ENCODE measurements at places on chromosomes 4 and X. TPM values are rescaled to one million over a fixed set of nuclear protein-coding genes. Genes with fewer than 3 reads are reported as not detected.

The LRP2BP gene
- total RNA-seq = 1.5 TPM

- peaks cover 6% of the 10 kb centered on the region for H3K4me1 ChIP-seq
- no peak for DNase-seq
- no peak overlapping the region for H3K4me3 ChIP-seq
- H3K36me3 ChIP-seq = no peaks in the 10 kb centered on the region
- no peaks in the 10 kb centered on the region for H3K27me3 ChIP-seq
Measured at GRCh38 chr4:186946136-186946535, 222.5 kb upstream of the FAT1 start.

DNA sequence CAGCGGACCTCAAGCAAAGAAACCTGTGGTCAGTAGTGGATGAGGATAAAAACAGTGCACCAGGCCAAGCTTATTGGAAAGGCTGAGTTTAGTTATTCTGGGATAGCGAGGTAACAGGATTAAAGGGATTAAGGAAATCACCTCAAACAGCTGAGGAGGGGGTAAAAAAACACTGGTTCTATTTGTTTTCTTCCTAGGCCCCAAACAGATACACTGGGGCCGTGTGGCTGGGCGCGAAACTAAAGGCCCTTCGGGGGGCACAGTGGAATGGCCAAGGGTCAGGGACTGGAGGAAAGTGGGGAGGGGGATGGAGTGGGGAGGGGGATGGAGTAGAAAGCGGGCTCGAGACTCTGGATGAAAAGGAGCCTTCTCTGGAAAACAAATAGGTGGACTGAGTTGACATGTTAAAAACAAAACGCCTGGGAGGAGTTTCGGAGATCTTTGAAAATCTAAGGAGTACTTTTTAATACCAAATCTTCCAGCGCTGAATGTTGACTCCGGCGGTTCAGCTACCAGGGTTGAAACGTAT is 2.9 kb downstream of the SOX3 start:
- H3K36me3 ChIP-seq = no peaks in the 10 kb centered on the region
- no peak for DNase-seq
- peaks cover 47% of the 10 kb centered on the region for H3K27me3 ChIP-seq
- H3K4me1 ChIP-seq = no peaks in the 10 kb centered on the region

The TMEM35A gene
- 1.5 TPM for total RNA-seq

GRCh38 chr4:5615496-5616075 is 92.8 kb downstream of the EVC2 start:
- peaks cover 67% of the 10 kb centered on the region for H3K36me3 ChIP-seq
- H3K27me3 ChIP-seq = no peaks in the 10 kb centered on the region
- no peak for DNase-seq
- no peak overlapping the region for H3K4me3 ChIP-seq

The BST1 gene
- total RNA-seq = 17.8 TPM

DNA sequence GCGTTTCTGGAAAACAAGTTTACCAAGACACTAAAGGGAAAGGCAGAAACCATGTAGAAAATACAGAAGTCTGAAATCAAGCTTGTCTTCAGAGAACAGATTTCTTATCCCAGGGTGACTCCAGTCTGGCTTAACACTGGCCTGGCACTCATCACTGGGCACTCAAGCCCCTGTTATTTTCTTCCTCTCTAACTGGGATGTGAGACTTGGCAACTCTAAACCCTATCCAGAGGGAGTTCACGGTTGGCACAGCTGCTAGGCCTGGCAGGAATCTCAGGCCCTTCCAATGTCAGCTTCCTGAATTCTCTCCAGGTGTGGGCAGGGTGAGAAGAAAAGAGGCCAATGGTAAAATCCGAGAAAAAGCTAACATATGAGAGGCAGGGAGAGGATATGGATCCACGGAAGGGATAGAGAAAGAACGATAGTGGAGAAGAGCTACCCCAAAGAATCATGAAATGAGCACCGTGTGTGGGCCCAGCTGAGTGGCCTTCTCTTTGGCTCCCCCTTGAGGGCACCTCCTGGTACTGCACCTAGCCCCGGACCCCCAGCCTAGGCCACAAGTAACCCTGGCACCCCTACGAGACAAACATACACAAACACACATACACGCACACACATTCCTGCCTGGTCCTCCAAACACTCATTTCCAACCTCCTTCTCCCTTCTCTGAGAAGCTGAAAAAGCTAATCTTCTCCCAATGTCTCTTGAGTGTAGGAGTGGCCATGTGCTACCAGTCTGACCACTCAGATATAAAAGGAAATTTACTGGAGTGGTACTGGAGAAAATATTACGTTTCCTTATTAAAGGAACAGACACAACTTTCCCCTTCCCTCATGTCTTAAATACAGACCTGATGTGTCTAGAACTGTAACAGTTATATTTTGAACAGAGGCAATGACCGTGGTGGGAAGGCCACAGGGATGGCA is 16.6 kb upstream of the PTCHD1 start:
- H3K27me3 ChIP-seq = no peaks in the 10 kb centered on the region
- no peak overlapping the region for H3K4me3 ChIP-seq
- DNase-seq = no peak

- H3K27me3 ChIP-seq = peaks cover 52% of the 10 kb centered on the region
- peak overlapping the region; percentile 56 for H3K27ac ChIP-seq
- H3K36me3 ChIP-seq = no peaks in the 10 kb centered on the region
- peaks cover 10% of the 10 kb centered on the region for H3K4me1 ChIP-seq
- peak overlapping the region; percentile 63 for H3K4me3 ChIP-seq
- peak; percentile 48 for DNase-seq
Measured at GRCh38 chr4:20252656-20253282, 1.1 kb downstream of the SLIT2 start.

The LAMP2 gene
- total RNA-seq = 156 TPM

GRCh38 chr4:86822136-86822535 is 27.0 kb downstream of the SLC10A6 start:
- no peak overlapping the region for H3K4me3 ChIP-seq
- no peaks in the 10 kb centered on the region for H3K36me3 ChIP-seq
- no peak for DNase-seq
- no peaks in the 10 kb centered on the region for H3K4me1 ChIP-seq

- peak; percentile 75 for DNase-seq
- H3K4me3 ChIP-seq = no peak overlapping the region
- no peaks in the 10 kb centered on the region for H3K36me3 ChIP-seq
- peaks cover 6% of the 10 kb centered on the region for H3K4me1 ChIP-seq
Measured at GRCh38 chr4:52911684-52912294, 49.7 kb downstream of the RASL11B start.

The AR gene
- total RNA-seq = 5.0 TPM

DNA sequence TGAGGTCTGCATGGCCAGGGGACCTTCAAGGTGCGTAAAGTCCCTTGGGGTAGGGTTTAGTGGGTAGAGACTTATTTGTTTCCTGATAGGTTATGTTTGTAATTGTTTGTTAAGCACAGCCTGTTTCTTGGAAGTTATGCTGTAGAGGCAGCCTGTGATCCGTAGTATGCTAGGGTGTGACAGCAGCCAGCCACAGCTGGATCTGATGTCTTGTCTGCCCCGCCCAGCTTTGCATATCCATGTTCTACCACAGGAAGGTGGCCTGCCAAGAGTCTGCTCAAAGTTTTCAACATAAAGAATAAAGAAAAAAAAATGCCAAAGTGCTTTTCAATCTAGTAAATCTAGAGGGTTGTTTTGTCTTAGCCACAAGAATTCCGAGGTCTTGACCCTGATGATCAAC is 19.1 kb upstream of the PRRG3 start:
- no peak overlapping the region for H3K4me3 ChIP-seq
- H3K36me3 ChIP-seq = no peaks in the 10 kb centered on the region
- no peak for DNase-seq
- no peaks in the 10 kb centered on the region for H3K27me3 ChIP-seq

DNA sequence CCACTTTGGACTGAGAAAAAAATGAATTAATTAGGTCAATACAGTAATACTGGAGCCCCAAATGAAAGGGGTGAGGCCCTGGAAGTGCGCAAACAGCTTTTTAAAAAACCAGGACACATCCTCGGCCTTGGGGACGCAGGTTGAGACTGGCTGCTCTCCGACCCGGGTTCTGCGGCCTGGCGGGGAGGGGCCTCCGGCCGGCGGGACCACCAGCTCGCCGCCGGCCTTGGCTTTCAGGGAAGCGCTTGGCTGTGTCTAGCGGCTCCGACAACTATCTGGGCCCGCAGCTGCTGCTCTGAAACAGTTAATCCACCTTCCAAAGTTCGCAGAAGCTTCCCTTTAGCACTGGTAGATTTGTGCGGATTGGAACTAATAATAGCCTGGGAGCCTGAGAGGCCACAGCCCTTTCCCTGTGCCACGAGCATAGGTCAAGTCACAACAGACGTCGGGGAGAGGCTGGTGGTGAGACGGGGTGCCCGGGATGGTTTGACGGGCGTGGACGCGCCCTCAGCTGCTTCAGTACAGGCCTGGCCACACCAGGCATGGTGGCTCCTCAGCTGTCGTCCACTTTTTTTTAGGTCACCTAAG is 1.1 kb upstream of the SEL1L3 start:
- H3K27me3 ChIP-seq = no peaks in the 10 kb centered on the region
- H3K4me1 ChIP-seq = peaks cover 30% of the 10 kb centered on the region
- peak overlapping the region; percentile 88 for H3K4me3 ChIP-seq
- peak overlapping the region; percentile 63 for H3K27ac ChIP-seq

The HPSE gene
- total RNA-seq = 5.5 TPM

DNA sequence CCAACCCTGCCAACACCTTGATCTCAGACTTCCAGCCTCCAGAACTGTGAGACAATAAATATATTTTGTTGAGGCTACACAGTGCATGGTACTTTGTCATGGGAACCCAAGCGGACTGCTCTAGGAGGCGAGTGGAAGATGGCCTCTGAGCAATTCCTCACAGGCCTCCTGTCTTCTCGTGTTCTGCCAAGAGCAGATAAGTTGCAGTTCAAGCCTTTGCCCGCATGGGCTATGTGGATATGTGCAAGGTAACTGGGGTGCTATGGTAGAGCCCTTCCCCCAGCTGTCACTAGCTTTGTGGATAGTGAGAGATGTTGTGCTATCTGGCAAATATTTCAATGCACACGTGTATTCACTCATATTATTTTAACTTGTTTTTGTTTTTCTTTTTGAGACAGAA is 156.0 kb upstream of the BCOR start:
- H3K4me3 ChIP-seq = no peak overlapping the region
- H3K36me3 ChIP-seq = no peaks in the 10 kb centered on the region
- H3K27ac ChIP-seq = no peak overlapping the region
- H3K27me3 ChIP-seq = no peaks in the 10 kb centered on the region
- DNase-seq = no peak

- H3K27ac ChIP-seq = no peak overlapping the region
- DNase-seq = no peak
- no peaks in the 10 kb centered on the region for H3K36me3 ChIP-seq
- H3K4me1 ChIP-seq = no peaks in the 10 kb centered on the region
Measured at GRCh38 chr4:97994765-97995465, 148.4 kb downstream of the STPG2 start.

DNA sequence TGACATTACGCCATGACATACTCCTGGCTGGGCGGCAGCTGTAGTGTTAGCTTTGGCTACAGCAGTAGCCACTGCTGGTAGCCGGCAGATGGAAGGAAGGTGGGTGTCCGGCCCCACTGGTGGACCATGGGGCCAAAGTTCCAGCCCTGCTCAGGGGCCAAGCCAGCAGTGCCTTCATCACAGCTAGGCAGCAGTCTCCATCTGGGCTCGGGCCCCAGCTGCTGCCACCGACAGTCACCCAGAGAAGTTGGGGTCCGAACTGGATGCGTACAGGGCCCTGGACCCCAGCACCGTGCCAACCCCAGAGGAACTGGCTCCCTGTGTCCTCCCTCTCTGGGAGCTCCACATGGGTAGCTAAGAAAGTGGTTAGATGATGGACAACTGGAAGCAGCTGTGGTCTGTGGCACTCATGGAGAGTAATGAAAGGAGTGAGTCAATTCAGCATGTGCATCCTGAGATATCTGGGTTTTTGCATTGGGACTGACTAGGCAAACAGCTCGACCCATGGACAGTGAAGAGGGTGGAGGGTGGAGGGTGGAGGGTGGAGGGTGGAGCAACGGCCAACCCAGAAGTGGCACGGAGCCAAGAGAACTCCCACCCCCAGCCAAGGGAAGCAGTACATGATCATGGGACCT is 366.6 kb upstream of the GRIA3 start:
- H3K27ac ChIP-seq = no peak overlapping the region
- H3K27me3 ChIP-seq = no peaks in the 10 kb centered on the region
- H3K4me3 ChIP-seq = no peak overlapping the region
- no peak for DNase-seq

DNA sequence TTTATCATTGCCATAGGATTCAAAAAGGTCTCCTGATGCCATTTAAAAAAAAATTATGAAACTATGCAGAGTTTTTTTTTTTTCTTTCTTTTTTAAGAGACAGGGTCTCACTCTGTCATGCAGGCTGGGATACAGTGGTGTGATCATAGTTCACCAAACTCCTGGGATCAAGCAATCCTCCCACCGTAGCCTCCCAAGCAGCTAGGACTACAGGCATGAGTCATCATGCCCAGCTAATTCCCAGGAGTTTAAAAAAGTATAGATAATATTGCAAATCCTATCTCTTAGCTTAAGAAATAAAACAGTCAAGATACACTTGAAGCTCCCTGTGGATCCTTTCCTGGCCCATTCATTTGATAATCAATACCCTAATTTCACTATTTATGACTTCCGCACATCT is 58.6 kb upstream of the PRSS48 start:
- no peak overlapping the region for H3K4me3 ChIP-seq
- H3K36me3 ChIP-seq = no peaks in the 10 kb centered on the region

The CLDN34 gene
- 0.50 TPM for total RNA-seq

DNA sequence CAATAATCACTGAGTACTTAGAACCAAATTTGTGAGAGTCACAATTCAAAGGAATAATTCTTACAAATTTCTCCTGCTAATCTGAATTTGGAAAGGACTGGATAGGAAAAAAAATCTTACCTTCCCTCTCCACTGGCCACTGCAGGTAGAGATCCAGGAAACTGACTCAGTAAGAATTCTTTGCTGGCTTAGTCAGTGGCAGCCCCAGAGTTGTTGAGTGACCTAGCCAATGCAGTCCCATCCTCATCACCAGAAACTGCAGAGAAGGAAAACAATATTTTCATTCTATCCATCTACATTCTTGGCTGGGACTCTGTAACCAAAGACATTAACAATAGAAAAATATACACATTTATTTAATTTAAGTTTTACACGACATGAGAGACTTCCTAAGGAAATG is 572.0 kb downstream of the ADGRL3 start:
- H3K27ac ChIP-seq = no peak overlapping the region
- H3K4me1 ChIP-seq = no peaks in the 10 kb centered on the region
- no peak overlapping the region for H3K4me3 ChIP-seq
- H3K36me3 ChIP-seq = no peaks in the 10 kb centered on the region

The DSPP gene
- not detected for total RNA-seq

DNA sequence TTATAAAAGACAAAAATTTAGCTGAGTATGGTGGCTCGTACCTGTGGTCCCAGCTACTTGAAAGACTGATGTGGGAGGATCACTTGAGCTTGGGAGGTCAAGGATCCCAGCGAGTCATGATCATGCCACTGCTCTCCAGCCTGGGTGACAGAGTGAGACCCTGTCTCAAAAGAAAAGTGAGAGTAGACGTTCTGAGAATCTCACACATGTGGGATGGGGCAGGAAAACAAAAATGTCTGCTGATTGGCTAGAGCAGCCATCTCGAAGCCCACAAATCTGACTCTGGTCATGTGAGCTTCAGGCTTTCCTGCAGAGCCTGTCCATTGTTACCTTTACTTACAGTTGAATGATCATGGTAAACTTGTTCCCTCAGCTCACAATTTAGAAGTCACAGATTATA is 23.1 kb upstream of the SLC9A7 start:
- no peaks in the 10 kb centered on the region for H3K36me3 ChIP-seq
- no peaks in the 10 kb centered on the region for H3K4me1 ChIP-seq
- DNase-seq = no peak
- no peak overlapping the region for H3K4me3 ChIP-seq
